ENCODE measurements at places on chromosomes 3 and 15.

DNA sequence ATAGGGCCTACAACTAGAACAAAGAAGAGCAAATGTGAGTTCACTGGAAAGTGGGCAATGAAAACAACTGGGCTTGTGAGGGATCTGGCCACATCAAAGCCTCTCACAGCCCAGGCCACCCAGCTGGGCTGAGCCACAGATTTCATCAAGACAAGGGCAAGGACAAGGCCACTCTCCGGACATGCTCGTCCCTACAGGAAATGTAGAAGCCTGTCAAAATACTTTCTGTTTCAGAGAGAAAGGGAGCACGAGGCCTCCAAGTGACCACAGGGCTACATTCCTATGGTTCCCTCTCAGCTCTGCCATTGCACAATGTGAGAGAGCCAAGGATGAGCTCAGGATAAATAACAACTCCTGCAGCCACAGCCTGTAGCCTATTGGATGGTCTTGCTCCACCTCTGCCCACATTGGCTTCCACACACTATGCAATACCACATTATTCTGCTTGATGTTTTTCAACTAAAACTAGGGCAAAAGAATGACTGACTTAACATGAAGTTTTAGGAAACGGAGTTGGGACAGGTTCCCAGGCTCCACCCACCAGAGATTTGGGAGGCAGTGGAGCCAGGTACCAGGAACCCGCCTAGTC is 12.1 kb downstream of the TBC1D2B start:
- DNase-seq, result peak; percentile 95

DNA sequence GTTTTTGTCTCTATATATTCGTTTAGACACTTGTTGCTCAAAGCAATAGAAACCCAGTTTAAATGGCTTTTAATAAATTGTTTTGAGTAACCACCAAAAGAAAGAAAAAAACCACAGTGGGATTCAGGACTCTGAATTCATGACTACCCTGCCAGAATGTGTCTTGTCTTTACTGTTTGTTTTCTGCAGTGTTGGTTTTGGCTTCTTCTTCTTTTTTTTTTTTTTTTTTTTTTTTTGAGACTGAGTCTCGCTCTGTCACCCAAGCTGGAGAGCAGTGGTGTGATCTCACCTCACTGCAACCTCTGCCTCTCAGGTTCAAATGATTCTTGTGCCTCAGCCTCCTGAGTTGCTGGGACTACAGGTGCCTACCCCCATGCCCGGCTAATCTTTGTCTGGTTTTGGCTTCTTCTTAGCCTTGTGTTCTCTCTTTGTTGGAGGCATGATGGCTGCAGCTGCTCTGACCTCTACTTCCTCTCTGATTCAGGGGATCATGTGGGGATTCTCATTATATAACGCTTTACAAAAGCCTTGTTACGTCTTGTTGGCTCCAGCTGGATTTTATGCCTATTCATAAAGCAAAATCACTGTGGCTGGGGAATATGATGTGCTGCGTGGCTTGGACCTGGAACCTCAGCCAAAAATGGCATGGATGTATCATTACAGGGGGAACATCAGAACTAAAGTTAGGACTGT is 54.0 kb downstream of the PLS1 start:
- no peak for DNase-seq

DNA sequence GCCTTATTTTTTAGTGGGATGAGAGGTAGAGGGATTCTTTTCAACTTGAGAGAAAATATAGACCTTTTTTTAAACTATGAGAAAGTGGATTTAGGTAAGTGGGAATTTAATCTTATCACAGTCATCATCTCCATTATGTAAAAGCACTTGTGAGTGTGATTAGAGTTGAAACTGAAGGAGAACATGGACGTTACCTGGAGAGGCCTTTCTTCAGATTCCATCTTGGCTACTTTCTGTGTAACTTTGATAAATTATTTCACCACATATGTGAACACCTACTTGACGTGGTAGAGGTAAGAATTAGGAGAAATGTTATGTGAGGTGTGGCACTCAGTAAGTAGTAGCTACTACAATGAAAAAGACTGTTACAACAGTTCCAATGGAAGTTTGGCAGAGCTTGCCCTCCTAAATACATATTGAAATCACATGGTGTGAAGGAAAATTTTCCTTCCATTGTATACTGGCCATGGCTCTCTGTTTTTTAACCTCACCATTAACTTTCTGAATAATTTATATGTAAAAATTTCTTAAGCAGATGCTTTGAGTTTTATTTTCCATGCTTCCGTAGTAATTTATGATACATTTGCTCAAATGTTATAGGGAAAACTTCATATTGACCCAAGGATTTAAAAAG is 193.3 kb downstream of the FNDC3B start:
- no peak for DNase-seq

DNA sequence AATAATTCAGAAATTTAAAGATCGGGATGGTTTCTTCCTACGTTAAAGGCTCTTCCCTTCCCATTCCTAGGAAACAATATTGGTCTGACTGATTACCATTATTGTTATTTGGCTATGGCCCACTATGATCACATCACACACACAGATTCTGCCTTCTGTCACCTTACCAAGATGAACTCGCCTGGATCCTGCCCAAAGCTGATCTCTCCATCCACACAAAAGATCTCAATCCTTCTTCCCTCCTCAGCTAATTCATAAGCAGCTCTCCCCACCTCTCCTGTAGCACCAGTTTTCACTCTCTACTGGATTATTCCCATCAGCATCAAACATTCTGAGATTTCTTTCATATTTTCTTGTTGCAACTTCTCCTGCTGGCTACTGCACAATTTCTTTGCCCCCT is 25.0 kb downstream of the PLCL2 start:
- no peak for DNase-seq

GRCh38 chr15:94924971-94925598 is 693.7 kb downstream of the MCTP2 start:
- DNase-seq, result no peak

GRCh38 chr3:63877737-63878393 is 14.2 kb downstream of the ATXN7 start:
- DNase-seq, result no peak

- no peak for DNase-seq
Observed at GRCh38 chr3:40079847-40080240, 229.7 kb upstream of the EIF1B start.

DNA sequence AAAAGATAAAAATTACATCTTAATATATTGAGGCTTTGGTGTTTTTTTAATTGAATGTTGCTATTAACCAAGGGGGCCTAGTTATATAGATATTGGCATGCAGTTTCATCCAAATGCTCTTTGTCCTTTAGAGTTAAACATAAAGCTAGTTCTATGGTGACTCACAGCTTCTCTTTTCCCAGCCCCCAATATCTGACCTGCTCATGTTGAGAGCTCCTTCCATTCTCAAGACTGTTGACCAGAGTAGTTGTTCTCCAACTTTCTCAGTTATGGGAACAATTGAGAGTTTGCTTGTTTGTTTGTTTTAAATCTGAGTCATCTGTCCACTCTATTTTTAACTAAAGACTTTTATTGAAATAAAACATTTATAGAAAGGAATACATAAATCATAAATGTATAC is 15.8 kb upstream of the RARB start:
- no peak for DNase-seq

- no peak for DNase-seq
Observed at GRCh38 chr15:37638691-37639090, 295.7 kb upstream of the TMCO5A start.

- no peak for DNase-seq
Observed at GRCh38 chr3:132380920-132381319, 36.4 kb upstream of the DNAJC13 start.

GRCh38 chr3:107599772-107600145 is 77.0 kb downstream of the BBX start:
- DNase-seq, result no peak

DNA sequence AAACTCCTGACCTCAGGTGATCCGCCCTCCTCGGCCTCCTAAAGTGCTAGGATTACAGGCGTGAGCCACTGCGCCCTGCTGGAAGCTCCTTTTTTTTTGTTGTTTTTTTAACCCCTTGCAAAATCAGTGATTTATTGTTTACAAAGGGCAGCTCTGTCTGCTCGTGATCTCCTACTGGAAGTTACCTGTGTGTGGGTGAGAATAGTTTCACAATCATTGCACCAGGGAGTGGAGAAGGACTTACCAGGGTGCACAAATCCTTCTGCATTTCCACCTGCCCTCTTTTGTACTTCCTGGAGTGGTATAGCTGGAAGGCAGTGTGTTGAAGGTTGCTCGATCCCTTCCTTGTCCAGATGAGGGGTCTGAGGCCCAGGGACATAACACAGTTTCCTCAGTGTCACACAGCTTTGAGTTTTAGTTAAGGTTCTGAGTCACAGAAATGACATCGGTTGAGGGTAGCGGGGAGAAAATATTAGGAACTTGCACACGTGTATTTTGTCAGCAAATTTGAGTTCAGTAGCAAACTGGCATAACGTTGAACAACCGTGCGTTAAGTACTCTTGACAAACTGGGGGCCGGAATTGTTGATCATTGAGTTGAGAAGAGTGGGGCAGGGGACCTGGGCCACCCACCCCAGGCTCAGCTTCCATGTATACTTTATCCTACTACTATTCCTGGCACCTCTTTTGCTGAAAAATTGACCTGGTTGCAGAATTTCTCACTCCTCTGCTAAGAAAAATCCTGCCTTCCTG is 11.3 kb upstream of the TRAK1 start:
- no peak for DNase-seq

GRCh38 chr15:94212291-94212690 is 19.1 kb upstream of the MCTP2 start:
- DNase-seq, result no peak

DNA sequence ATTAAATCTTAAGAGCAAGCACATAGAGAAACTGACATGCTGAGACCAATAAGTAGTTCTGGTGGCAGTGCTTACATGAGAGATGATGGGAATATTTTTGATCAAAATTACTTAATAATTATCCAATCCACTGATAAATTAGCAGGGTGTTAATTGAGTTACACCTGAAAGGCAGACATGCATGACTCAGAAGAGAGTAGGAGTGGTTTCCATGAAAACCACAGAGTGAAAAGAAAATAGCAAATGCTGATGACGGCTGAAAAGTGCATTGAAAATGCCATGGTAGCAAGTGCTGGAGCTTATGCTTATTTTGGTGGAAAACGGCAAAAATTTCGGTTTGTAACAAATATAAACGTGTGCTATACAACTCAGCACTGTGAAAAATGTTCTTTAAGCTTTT is 267.8 kb upstream of the LRRN1 start:
- DNase-seq, result no peak

- no peak for DNase-seq
Observed at GRCh38 chr15:63049783-63050371, 7.3 kb downstream of the TPM1 start.

DNA sequence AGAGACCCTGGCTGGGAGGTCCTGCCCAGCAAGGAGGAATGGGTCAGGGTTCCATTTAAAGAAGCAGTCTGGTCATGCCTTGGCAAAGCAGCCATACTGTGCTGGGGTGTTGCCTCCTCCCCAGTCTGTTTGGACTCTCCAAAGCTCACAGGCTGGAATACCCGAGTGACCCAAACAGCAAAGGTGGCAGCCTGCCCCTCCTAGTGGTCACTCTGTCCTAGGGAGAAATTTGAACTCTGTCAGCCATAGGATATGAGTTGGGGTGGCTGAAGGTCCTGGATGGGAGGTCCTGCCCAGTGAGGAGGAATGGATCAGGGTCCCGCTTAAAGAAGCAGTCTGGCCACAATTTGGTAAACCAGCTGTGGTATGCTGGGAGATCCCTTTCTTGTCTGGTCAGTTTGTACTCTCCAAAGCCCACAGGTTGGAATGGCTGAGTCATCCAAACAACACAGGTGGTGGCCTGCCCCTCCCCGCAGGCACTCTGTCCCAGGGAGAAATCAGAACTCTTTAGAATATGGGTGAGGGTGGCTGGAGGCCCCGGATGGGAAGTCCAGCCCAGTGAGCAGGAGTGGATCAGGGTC is 45.0 kb downstream of the CCR1 start:
- DNase-seq, result no peak

DNA sequence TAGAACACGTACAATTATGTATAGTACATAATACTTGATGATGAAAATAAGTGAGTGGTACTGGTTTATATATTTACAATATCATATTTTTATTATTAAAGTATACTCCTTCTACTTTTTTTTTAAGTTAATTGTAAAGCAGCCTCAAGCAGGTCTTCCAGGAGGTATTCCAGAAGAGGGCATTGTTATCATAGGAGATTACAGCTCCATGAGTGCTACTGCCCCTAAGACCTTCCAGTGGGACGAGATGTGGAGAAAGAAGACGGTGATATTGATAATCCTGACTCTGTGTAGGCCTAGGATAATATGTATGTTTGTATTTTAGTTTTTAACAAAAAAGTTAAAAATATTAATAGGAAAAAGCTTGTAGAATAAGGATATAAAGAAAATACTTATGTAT is 40.3 kb upstream of the SCN5A start:
- DNase-seq, result no peak

DNA sequence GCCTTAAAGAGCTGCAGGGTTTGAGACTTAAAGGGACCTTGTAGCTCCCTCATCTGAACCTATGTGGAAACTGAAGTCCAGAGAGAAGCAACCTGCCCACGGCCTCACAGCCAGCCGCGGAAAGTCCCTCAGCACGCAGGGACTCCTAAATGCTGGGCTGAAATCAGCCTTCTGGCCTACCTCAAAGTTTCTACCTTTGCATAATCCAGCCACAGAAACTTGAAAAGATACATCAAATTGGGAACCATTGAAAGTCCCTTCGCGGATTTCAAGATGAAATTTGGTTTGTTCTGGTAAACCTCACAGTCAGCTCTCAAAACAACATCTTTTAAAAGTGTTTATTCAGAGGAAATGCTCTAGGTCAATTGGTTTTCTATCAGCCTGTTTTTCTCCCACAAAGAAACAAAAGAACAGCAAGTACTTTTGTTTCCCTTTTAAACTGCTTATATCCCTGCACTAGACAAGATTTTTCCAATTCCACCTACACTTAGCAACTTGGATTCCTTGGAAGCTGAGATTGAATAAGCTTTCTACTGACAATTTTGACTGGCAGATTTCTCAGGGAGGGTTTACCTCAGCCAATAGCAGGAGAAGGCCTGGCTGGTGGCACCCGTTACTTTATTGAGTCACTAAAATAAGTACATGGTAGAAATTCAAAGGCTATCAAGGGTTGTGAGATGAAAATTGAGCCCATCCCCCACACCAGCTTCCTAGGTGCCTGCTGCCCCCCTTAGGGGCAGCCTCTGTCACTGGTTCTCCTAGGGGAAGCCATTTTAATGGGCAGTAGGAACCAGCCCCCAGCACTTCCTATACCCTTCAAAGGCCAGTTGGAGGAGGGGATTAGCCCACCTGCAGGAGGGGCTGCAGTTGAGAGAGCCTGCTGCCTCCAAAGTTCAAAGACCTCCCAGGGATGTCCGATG is 171.2 kb downstream of the ADAMTS17 start:
- DNase-seq, result no peak

DNA sequence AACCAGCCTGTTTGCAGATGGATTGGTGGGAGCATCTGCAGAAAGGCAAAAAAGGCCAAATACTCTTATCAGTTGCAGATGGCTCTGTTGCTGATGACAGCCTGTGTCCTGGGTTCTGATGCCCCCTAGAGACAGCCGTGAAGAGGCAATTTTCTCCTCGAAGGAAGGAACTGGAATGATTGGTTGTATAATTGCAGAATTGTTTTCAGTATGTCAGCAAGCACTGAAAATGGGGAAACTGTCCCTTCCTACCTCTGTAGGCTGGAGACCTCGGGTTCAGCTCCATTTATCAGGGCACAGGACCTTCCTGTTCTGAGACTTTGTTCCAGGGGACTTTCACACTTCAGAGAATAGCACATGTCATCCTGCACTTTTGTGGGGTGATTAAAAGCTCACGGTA is 103.0 kb downstream of the PGPEP1L start:
- no peak for DNase-seq

Data from epithelial cell of proximal tubule (primary cell).